ENCODE measurements at places on chromosomes 1 and 21. TPM values are rescaled to one million over a fixed set of nuclear protein-coding genes. Genes with fewer than 3 reads are reported as not detected.

AVPR1B gene
- total RNA-seq = 0.40 TPM

CLDN17 gene
- not detected for total RNA-seq

SERINC2 gene
- total RNA-seq = 122 TPM

UTP11 gene
- total RNA-seq = 17.7 TPM

ANGPTL1 gene
- 24.2 TPM for total RNA-seq

TSTD1 gene
- total RNA-seq = 70.9 TPM

SFN gene
- 37.1 TPM for total RNA-seq

FLG2 gene
- total RNA-seq = not detected

SSU72 gene
- total RNA-seq = 117 TPM

- DNase-seq = no peak
Measured at GRCh38 chr1:183571678-183572268, 18.5 kb downstream of the NCF2 start.

DNA sequence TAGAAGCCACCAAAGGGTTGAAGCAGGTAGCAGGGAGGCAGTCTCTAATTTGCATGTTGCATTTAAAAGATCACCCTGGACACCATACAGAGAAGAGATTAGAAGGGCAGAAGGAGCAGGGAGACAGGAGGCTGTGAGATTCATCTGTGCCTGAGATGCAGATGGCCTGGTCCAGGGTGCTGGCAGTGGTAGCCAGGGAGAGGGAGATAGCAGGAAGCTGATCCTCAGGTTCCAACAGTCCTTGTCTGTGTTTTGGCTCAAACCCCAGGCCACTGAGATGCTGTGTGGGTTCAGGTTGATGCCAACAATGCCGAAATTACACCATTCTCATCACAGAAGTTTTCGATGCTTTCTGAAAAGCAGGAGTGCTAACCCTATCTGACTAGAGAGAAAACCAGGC is 113.7 kb downstream of the KAZN start:
- DNase-seq = no peak

DNA sequence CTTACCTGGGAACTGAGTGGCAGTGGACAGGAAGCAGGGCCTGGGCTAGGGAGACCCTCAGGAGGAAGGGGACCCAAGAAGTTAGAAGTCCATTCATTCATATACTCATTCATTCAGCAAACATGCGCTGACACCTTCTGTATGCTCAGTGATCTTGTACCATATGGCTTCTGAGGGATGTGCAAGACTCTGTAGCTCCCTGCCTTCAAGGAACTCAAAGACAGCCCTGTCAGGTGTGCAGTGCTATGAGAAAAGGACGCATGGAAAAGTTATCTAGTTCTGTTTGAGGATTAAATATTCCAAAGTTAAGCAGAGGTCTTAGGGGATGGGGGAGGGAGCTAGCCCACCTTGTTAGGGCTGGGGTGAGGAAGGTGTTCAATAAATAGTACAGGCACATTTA is 12.5 kb downstream of the DMAP1 start:
- DNase-seq = no peak

DNA sequence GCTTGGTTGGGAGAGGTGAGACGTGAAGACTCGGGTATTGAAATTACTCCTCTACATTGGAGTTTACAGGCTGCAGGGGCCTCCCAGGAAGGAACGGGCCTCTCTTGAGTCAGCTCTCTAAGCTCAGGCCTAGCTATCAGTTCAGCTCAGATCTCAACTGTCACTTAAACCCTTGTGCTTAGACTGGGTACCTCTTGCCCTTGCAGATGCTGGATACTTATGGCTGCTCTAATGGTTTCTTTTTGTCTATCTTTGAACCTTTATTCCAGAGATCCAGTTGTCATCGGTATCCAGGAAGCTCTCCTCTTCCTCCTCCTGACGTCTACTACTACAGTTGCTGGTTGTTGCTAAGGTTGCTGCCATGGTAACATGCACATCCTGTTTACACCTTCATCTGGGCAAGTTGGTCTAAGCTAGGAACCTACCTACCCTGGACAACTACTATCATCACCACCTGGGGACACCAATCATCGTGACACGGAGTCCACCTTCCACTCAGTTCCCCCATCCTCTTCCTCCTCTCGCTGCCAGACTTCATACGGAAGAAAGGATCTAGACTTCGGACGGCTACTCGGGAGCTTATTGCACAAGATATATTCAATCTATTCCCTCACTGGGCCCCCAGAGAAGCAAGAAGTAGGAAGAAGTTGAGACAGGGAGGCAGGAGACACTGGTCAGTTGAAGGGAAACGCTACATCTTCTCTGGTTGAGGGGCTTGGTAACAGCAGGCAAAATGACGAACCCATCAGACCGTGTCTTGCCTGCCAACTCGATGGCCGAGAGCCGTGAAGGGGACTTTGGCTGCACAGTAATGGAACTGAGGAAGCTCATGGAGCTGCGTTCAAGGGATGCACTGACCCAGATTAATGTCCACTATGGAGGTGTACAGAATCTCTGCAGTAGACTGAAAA is 56.1 kb downstream of the ATP2B4 start:
- no peak for DNase-seq

GRCh38 chr1:107327446-107327845 is 186.6 kb downstream of the NTNG1 start:
- DNase-seq = no peak

- DNase-seq = no peak
Measured at GRCh38 chr1:229838204-229838603, 212.2 kb downstream of the URB2 start.

DNA sequence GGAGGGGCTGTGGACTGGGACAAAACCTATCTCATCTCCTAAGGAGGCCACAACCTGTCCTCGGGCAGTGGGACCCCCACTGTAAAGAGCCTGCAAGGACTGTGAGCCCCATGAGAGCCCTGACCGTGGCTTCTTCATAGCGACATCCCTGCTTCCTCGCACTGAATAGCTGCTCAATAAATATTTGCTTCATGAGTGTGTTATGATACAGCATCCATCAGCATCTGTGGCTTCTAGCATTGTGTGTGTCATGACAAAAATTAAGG is 40.5 kb upstream of the CSF3R start:
- no peak for DNase-seq

- no peak for DNase-seq
Measured at GRCh38 chr1:216528816-216529215, 105.6 kb upstream of the USH2A start.

GRCh38 chr21:29233256-29233546 is 65.5 kb upstream of the BACH1 start:
- no peak for DNase-seq

- DNase-seq = no peak
Measured at GRCh38 chr21:17900281-17900989, 81.3 kb upstream of the C21orf91 start.

DNA sequence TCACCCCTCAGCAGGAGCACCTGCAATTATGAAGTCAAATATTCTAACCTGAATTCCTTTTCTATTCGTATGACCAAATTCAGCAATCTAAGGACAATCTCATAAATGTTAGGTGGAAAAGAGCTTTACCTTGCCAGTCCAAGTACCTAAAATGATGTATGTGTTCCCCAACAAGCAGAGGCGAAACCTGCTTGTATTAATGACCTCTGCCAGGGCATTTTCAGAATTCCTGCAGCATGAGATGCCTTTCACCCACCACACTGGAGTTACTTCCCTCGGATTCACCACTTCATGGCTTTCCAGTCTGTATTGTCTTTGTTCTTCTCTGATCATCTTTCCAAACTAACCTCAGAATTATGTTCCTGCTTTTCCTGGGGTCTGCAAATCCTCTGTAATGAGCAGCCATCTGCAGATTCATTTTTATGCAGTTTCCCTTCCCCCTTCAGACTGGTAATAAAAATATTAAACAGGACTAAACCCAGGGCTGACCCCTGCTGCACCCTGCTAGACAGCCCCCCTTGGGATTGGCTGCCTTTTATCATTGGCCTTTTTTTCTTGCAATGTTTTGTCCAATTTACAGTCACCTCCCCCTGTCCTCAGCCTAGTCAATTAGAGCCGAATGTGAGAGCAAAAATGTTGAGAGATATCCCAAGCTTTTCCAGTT is 26.6 kb upstream of the CASQ2 start:
- no peak for DNase-seq

DNA sequence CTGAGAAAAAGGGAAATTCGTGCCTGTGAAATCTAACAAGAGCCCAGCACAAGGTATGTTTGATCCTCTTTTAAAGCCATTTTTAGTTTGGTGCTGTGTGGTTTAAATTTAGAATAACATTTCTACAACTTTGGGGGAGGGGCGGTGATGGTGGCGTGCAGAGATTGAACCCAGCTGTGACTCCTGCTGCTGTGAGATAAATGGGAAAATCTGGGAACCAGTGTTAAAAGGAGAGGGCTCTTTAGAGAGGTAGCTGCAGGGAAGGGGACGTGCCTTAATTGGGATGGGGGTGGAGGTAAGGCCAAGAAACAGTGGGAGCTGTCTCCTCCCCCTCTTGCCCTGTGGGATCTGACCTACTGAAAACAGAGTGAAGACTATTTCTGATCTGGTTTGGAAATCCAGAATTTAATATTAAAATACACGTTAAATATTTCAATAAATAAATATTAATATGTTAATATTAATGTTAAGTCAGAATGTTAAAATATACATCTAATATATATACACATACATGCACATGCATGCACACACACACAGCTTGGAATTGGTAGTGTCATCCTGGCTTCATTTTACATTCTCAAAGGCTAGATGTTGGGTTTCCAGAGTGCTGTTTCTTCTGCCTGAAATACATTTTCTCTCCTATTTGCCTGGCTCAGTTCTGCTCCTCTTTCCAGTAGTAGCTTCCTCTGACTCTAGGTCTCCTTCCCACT is 30.1 kb upstream of the DNAJC6 start:
- no peak for DNase-seq

GRCh38 chr21:28336314-28336713 is 656.4 kb downstream of the LTN1 start:
- peak; percentile 21 for DNase-seq

GRCh38 chr1:117093091-117093534 is 28.4 kb downstream of the TRIM45 start:
- DNase-seq = peak; percentile 25

DNA sequence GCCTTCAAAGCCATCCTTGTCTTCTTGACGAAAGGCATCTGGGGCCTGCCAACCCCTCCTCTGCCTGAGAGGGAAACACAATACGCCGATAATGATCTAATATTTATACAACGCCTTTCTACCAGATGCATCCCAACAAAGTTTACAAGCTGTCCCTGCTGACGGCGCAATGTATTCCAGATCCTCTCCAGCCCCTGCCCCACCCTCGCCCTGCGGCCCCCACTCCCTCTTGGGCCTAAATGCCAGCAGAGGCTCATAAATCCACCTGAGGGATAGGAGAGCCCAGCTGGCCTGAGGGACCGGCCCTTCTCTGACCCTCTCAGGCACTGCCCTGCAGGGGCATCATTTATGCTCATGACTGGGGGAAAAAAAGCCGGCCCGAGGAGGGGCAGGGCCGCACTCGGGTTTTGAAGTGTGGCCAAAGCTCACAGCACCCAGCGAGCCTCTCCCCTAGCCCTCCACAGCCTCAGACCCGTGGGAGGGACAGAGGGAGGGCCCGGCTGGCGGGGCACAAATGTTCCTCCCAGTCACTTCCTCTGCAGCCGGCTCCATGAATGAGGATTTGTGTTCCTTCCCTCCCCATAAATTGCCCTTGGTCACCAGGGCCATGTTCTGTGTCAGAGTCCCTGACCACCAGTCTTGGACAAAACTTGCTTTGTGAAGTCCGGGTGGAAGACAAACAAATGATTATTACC is 140.3 kb downstream of the FOXD2 start:
- DNase-seq = no peak

GRCh38 chr1:179952186-179952585 is 2.4 kb upstream of the CEP350 start:
- no peak for DNase-seq

GRCh38 chr1:206001476-206001888 is 1.7 kb downstream of the RAB7B start:
- DNase-seq = no peak

- no peak for DNase-seq
Measured at GRCh38 chr1:9558271-9558945, 19.1 kb downstream of the SLC25A33 start.

- DNase-seq = peak; percentile 54
Measured at GRCh38 chr1:105793536-105794146, 1262.8 kb upstream of the PRMT6 start.

Data from mucosa of gallbladder (tissue), 1 donor.